Activated B cell treated with CpG ODN at 0.5 μM for 24 hours (primary cell): ENCODE measurements at places on chromosomes 3 and 15.

DNA sequence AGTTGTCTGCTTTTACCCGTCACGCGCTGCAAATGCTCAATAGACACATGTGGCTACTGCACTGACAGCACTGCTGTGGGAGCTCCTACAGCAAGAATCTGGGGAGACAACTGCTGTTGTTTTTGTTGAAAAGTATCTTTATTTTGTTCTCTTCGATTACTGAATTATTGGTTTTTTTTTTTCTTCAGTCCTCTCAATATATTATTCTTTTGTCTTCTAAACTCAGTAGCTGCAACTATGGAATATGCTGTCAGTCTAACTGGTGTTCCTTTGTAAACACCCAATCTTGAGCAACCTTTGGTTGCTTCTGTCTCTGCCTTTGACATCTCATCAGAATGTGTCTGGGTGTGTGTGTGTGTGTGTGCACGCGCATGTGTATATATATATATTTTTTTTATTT lies 12.6 kb downstream of the DCP1A start:
- DNase-seq = no peak

DNA sequence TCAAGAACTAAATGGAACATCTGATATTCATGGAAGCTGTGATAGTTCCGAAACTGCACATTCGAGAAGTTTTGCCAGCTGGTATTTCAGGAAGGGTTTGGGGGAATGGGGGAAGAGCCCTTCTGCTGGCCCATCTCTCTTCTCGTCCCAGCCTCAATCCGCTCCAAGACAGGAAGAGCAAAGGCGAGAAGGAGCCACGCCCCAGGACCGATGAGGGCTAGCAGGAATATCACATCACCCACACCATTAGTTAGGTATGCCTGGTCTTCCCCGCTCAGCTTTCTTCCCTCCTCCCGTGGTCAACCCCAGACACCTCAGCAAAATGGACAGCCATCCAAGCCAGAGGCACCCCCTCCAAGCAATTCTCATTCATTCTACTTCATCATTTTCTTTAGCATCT lies 14.9 kb upstream of the PCSK6 start:
- no peak for DNase-seq

DNA sequence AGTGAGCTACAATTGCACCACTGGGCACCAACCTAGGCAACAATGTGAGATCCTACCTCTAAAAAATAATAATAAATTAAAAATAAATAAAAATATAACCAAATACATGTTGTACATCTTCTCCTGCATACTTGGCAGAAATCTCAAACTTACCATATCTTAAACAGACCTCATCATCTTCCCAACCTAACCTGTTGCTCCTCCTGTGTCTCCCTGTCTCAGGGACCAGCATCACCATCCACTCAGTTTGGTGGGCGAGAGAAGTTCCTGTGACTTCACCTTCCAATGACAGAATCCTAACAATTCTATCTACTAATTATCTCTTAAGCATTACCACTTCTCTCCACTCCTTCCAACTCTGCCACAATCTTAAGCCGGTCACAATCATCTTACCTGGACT lies 3.3 kb downstream of the PIK3R4 start:
- DNase-seq = no peak

GRCh38 chr15:77778802-77779201 lies 146.1 kb upstream of the LINGO1 start:
- no peak for DNase-seq

- no peak for DNase-seq
Measured at GRCh38 chr3:105970283-105970682, 101.5 kb upstream of the CBLB start.

- DNase-seq = no peak
Measured at GRCh38 chr3:46926447-46926846, 48.9 kb downstream of the PTH1R start.

DNA sequence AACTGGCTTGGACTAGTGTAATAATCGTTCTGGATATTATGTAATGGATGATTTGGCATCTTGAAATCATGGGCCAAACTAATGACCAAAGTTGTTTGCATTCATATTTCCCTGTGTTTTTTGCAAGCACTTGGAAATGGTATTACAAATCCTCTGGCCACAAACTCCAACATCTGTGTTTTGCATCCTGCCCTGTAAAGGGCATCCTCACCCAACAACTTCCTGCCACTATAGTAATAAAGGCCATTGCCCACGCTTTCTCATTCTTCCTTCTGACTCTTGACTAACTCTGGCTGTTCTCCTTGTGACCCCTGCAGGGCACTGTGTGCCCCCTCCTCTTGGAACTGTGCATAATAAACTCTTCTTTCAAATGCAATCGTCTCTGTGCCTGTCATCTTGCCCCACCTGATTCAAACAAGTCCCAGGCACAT lies 25.4 kb upstream of the PSMD6 start:
- DNase-seq = no peak

DNA sequence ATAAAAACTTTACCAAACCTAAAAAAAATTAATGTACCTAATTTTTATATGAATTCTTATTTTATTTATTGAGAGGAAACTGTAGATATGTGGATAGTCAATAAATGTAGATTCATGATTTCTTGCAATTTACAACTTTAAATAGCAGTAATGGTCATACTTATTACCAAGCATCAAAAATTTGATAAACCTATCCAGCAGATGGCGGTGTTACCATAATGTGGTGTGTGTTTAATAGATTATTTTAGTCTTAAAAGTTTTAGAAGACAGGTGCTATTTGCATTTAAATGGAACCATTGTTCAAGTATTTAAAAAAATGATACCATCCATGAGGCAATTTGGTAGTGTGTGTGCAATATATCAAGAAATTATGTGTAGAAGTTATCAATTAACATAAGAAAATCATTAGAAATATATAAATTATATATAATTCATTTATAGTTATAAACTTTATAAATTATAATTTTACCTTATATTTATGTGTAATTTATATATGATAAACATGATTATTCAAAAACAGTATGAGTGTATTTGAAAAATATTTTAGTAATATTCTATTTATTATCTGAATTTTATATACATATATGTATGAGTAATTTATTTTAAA lies 176.0 kb upstream of the BCHE start:
- DNase-seq = no peak

DNA sequence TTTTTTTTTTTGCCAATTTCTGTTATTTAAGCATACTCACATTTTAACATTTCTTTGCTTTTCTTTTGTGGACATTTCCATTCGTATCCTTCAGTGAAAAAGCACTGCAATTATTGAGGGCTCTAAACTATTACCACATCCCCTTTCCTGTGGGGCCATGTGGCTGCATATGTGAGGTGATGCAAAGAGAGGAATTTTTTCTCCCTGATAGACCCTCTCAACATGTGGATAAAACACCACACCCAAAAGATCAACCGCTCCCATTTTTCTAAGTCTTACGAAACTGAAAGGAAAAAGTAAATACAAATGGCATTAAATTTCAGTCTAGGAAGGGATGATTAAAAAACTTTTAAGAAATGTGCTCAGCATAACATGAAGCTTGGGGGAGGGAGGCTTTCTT lies 68.8 kb downstream of the DNAJC13 start:
- no peak for DNase-seq

- DNase-seq = no peak
Measured at GRCh38 chr3:155647206-155647605, 97.7 kb downstream of the PLCH1 start.

GRCh38 chr15:74712311-74712710 lies 13.0 kb downstream of the CYP1A1 start:
- no peak for DNase-seq

- DNase-seq = no peak
Measured at GRCh38 chr15:64279131-64279530, 76.8 kb downstream of the CSNK1G1 start.

GRCh38 chr3:184604615-184605290 lies 43.2 kb downstream of the EPHB3 start:
- no peak for DNase-seq

DNA sequence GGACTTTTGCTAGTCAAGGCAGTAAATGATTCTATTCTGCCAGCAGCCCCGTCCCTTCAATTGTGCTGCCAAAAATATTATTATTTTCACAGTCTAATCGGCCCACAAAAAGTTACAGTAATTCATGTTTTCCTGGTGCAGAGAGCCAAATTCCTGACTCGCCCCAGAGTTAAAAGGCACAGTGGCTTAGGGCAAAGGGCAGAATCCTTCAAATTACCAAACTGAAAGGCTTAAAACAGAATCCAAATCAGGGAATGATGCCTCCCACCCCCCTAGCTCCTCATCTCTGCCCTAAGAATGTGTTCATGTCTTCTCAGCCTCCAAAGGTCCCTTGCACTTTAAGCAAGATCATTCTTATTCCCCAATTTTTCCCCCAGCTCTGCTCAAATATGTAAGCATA lies 477.8 kb upstream of the PROK2 start:
- DNase-seq = no peak

- no peak for DNase-seq
Measured at GRCh38 chr3:78183906-78184599, 1144.2 kb downstream of the ROBO2 start.

DNA sequence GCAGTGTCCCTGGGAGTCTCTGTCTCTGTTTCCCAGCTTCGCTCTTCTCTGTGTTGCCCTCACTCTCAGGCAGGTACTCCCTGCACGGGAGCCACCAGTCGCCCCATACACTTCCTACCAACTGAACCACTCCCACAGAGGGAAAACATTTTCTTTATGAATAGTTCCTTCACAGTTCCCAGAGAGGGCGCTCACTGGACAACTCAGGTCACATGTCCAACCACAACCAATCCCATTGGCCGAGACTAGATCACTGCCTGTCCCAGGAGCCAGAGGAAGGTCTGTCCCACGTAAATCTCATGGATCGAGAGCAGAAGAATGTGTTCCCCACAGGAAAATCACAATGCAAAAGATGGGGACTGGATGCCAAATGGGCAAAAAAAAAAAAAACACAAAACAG lies 26.1 kb downstream of the GRK7 start:
- no peak for DNase-seq

DNA sequence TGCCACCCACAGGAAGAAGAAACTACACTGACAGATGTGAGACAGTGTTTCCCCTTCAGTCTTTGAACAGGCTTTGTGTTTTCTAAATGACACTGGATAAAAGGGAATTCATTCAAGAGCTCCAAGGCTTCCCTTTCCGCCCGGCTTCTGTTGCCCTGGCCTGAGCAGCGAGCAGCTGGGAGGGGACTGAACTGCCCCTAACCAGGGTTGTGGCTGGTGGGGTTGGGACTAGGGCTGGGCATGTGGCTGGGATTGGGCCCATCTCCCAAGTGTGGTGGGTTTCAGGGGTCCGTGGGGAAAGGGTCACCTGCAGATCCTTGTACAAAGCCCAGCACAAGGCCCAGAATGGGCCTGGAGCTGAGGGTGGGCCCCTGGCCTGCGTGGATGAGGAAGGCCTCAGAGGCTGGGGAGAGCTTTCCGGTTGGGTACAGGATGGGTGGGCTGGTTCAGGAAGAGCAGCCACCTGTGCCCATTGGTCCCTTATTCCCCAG lies 10.4 kb downstream of the VILL start:
- DNase-seq = peak; percentile 14

DNA sequence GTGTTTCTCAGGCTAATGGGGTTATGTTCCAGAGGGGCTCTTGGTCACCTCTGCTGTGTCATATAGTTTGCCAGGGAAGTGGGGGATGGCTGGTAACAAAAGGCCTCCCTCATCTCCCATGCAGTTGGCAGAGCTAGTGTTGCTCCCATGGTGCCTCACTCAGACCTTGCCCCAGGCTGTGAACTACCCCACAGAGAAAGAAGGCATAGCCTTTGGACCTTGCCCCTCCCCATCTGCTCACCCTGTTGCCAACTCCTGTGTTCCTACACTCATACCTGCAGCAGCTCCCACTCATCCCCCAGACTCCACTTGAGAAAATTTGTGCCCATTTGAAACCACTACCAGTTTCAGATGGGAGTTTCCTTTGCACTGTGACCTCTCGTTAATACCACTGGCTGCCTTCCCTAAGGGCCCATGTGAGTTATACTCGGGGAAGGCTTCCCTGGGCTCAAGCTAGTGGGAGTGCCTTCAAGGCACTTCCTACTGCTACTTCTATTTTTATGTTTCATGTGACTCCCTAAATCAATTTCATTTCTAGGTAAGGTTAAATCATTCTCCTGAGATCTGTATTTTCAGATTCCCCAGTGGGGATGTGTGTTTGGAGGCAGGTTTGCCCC lies 25.3 kb upstream of the COPB2 start:
- DNase-seq = no peak

DNA sequence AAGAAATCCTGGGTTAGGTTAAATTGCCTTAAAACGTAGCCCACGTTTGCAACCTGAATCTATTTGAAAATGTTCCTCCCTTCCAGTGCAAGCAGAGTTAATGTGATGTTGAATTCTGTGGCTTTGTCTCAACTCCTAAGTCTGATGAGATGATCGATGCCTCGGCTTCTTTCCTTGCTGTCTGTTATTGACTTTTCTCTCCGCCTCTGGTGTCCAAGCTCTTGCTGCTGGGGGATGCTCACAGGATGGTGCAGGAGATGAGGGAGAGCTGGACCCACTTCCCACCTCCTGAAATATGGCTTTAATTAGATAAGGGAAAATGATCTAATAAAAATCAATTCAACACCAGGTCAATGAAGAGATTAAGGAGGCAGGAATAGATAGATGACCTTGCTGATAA lies 407.9 kb upstream of the RGMA start:
- DNase-seq = no peak

DNA sequence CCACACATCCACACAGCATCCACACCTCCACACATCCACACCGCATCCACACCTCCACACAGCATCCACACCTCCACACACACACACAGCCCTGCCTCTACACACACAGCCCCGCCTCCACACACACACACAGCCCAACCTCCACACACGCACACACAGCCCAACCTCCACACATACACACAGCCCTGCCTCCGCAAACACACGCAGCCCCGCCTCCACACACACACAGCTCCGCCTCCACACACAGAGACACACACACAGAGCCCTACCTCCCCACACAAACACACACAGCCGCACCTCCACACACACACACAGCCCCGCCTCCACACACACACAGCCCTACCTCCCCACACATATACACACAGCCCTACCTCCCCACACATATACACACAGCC lies 4.7 kb downstream of the MESP1 start:
- no peak for DNase-seq

- no peak for DNase-seq
Measured at GRCh38 chr3:78834910-78835309, 932.9 kb downstream of the ROBO1 start.

DNA sequence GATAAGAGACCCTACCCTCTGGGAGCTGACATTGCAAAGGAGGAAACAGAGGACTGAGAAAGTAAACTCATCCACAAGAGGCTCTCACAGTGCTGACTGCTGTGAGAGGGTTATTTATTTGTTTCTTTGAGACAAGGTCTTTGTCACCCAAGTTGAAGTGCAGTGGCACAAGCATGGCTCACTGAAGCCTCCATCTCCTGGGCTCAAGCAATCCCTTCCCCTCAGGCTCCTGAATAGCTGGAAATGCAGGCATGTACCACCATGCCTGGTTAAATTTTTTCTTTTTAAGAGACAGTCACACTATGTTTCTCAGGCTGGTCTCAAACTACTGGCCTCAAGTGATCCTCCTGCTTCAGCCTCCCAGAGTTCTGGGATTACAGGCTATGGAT lies 52.8 kb downstream of the FBLN2 start:
- no peak for DNase-seq

DNA sequence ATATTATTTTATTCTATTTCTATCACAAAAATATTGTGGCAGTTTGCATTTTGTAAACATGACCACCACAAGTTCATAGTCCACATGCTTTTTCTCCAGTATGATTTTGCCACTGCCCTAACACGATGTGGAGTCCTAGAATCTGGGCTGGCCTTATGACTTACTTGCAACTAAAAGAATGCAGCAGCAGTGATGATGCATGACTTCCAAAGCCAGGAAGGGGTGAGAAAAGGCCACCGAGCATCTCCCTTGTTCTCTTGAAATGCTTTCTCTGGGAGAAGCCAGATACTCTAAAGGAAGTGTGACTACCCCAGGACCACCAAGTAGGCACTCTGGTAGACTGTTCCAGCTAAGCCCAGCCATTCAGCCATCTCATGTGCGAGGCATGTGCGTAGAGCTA lies 191.6 kb upstream of the MRPL3 start:
- DNase-seq = no peak
